RKO (cell line): ENCODE measurements at places on chromosomes 11 and 22.

GRCh38 chr11:123505546-123506299, 75.7 kb downstream of the GRAMD1B start:
- DNase-seq: no peak

- DNase-seq: no peak
Measured at GRCh38 chr22:50455201-50455600, 19.6 kb downstream of the SBF1 start.

DNA sequence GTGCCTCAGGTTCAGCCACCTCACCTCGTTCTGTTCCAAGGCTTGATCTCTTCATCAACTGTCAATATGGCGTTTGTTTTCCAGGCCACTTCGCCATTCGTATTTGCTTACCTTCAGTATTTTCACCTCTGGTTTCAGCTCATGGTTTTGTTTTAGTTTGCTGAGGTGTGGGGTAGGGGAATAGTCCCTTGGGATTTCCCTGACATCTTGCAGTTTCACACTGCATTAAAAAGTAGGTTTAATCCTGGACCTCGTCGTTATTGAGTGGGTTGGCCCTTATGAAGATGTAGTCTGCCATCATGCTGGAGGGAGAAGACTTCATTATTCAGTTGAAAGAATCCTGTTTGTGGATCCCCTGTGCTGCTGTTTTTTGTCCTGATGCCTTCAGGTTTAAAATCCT, 46.0 kb downstream of the C11orf91 start:
- DNase-seq: no peak

- peak; percentile 22 for DNase-seq
Measured at GRCh38 chr22:30667107-30667493, 575 bp downstream of the DUSP18 start.

GRCh38 chr22:25972397-25972796, 196.9 kb upstream of the SEZ6L start:
- DNase-seq: no peak

- DNase-seq: peak; percentile 32
Measured at GRCh38 chr22:36156515-36157419, 3.8 kb downstream of the APOL3 start.

DNA sequence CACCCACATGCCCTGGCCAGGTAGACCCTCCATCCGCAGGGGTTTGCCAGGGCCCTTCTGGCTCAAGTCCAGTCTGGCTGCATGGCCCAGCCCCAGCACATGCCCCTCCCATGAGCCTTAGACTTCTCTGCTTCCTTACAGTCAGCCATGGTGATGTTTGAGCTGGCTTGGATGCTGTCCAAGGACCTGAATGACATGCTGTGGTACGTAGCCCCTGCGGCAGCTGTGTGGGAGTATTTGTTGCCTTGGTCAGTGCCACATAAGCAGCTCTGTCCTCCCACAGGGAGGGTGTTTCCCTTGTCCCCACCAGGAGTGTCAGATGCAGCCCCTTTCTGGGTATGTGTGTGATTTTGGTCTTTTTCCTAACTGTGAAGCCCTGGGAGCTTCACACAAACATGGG, 17.5 kb downstream of the CDC45 start:
- peak; percentile 71 for DNase-seq

- DNase-seq: no peak
Measured at GRCh38 chr11:1195682-1196515, 27.0 kb upstream of the MUC5B start.

DNA sequence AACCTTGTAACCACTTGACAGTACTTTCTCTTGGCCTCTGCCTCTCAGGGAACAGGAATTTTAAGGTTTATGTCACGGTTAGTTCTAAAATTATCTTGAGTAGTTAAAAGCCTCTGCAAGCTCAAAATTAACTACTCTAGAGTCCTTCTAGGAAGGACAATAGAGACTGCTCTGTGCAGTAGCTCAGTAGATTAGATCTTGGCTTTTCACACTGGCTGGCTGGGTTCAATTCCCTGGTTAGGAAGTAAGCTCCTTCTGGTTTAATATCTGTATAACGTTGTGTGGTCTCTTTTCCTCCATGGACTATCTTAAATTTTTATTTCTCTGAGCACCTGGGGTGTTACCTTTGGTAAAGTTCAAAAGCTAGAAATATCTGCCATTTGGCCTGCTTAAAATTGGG, 109.2 kb downstream of the AASDHPPT start:
- DNase-seq: no peak

DNA sequence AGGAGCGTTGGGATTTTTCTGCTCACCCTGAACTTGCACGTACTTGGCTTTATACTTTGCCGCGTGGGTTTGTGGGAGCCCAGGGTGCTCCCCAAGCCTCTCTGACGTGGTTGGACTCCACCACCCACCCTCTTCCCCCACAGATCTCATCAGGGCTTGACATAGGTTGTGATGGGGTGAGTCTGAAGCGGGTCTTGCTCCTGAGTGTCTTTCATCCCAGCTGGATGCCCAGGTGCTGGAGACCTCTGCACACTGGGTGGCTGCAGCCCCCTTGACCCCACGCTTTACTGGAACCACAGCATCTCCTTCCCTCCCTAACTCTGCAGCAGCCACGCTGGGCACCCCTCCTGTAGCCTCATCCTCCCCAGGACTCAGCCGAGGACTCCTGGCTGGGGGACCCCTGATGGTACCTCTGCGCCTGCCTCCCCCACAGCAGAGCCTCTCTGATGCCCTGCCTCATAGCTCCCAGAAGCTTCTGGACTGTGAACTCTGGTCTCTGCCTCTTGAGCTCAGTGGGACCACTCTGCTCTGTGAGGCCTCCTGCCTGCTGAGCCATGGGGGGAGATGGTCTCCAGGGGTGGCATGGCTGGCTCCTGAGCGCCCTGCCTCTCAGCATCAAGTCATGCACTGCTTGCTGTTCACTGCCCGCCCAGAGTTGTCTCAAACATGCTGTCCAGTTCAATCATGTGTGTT, 45.2 kb downstream of the MYEOV start:
- no peak for DNase-seq

DNA sequence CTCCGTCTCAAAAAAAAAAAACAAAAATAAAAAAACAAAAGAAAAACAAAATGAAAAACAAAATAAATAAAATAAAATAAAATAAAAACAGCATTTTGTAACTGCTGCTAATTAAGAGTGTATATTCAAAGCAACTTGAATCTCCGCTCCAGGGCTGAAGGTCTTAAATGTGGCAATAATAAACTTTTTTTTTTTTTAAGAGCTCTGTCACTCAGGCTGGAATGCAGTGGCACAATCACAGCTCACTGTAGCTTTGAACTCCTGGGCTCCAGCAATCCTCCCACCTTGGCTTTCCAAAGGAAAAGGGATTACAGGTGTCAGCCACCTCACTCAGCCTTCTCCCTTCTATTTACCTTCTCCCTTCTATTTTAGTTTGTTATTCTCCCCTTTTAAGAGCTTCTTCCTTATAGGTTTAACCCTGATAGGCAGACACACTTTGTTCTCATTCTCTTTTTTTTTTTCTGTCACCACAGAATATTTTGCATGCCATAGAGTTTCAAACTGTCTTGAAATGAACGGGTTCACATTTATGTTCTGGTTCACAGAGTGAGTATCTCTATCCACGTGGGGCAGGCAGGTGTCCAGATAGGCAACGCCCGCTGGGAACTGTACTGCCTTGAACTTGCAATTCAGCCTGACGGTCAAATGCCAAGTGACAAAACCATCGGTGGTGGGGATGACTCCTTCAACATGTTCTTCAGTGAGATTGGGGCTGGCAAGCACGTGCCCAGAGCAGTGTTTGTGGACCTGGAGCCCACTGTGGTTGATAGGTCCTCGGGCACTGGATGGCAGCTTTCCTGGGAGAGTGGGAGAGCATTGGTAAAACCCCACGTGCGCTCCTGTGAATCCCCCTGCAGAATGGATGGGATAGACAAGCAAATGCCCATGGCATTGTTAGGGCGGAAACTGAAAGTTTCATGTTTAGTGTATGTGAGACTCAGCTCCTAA, 19.4 kb downstream of the LRRC74B start:
- DNase-seq: no peak
